ENCODE measurements at places on chromosomes 2 and 18. TPM values are rescaled to one million over a fixed set of nuclear protein-coding genes. Genes with fewer than 3 reads are reported as not detected.

- DNase-seq, result no peak
Observed at GRCh38 chr18:57627488-57627887, 5.9 kb upstream of the NARS1 start.

DNA sequence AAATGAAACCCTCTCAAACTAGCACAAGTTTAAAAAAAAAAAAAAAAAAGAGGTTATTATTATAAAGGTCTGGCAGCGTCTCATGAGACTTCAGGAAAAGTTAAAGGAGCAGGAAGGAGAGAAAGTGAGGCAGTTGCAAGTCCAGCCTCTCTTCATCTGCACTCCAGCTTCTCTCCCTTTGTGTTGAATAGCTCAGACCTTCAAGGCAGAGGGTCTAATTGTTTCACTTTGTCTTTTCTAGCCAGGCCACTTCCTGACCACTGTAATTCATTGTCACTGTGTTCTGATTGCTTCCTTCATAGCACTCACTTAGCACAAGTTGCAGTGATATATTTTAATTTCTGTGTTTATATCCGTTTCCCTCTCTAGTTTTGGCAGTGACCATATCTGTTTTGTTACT is 99.9 kb downstream of the SPATS2L start:
- no peak for DNase-seq

GRCh38 chr2:28471214-28471613 is 24.6 kb upstream of the PLB1 start:
- DNase-seq, result no peak

- no peak for DNase-seq
Observed at GRCh38 chr2:211823886-211824479, 714.6 kb downstream of the ERBB4 start.

GRCh38 chr2:148602885-148603561 is 41.5 kb upstream of the EPC2 start:
- DNase-seq, result no peak

DNA sequence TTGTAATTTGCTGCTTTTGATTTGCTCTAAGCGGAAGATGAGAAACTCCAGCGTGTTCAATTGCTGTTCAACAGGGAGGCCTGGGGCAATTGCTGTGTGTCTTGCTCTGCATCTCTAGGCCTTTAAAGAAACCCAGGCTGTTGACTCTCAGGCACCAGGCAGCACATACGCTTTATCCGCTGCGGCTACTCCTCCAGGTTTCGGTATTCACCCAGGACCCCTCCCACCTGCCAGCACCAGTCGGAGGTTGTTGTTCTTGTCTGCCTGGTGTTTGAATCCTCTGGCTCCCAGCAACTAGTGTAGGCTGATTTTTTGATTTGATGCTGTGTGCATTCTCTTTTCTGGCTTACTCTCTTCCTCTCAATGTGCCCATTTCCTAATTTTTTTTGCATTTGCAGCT is 383.1 kb downstream of the TSN start:
- DNase-seq, result no peak

DNA sequence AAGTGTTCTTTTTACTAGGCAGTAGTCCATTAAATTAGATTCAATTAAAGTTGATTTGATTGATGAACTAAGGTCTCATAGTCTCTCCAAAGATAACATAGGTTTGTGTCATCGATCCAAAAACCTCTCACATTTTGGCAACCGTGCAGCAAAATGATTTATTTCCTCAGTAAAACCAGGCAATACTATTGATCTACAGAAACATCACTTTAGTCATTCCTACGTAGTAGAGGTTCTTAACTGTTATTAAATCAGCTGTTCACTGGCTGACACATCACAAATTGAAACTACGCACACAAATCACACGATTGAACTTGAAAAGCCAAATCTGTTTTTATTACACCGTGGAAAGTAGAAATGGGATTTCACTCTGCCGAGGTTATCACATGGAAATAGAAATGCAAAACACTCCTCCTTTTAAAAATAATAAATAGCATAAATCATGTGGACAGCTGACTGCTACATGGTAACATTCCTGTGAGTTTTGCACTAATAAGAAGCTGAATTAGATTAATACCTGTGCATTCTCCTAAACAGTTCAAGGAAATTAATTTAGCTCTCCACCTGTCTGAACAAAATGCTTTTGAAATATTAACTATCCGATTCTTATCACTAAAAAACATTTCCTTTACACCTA is 262.5 kb downstream of the CDH20 start:
- no peak for DNase-seq

Gene LRRTM1
- total RNA-seq, result 1.5 TPM
